ENCODE measurements at places on chromosomes 4 and X. TPM values are rescaled to one million over a fixed set of nuclear protein-coding genes. Genes with fewer than 3 reads are reported as not detected.

DAPP1 gene
- 1.2 TPM for total RNA-seq

CDX4 gene
- total RNA-seq, result not detected

SPANXB1 gene
- total RNA-seq, result not detected

TCEAL6 gene
- total RNA-seq, result 1.8 TPM

RAB41 gene
- total RNA-seq, result not detected

ZAR1 gene
- total RNA-seq, result not detected

ADAD1 gene
- not detected for total RNA-seq

Data from sigmoid colon (tissue), 7 donors.